ENCODE measurements at places on chromosomes 2 and 18.

- H3K36me3 ChIP-seq: peaks cover 53% of the 10 kb centered on the region
- H3K27me3 ChIP-seq: no peaks in the 10 kb centered on the region
- no peak overlapping the region for H3K27ac ChIP-seq
- DNase-seq: no peak
- H3K4me3 ChIP-seq: no peak overlapping the region
These were observed 54.8 kb downstream of the NFATC1 start for GRCh38 chr18:79450289-79451080.

- H3K27me3 ChIP-seq: peaks cover 29% of the 10 kb centered on the region
- peaks cover under 1% of the 10 kb centered on the region for H3K36me3 ChIP-seq
- H3K27ac ChIP-seq: no peak within 1 kb of the TSS
- H3K4me3 ChIP-seq: peak within 1 kb of the TSS; percentile 70
- DNase-seq: no peak
- peaks cover 31% of the 10 kb centered on the region for H3K4me1 ChIP-seq
These were observed at the start of gene OTX1 for GRCh38 chr2:63050334-63051041. Gene OTX1 (plus strand): TSS chr2:63050830. CDS start chr2:63052991, 2,161 bp downstream.

DNA sequence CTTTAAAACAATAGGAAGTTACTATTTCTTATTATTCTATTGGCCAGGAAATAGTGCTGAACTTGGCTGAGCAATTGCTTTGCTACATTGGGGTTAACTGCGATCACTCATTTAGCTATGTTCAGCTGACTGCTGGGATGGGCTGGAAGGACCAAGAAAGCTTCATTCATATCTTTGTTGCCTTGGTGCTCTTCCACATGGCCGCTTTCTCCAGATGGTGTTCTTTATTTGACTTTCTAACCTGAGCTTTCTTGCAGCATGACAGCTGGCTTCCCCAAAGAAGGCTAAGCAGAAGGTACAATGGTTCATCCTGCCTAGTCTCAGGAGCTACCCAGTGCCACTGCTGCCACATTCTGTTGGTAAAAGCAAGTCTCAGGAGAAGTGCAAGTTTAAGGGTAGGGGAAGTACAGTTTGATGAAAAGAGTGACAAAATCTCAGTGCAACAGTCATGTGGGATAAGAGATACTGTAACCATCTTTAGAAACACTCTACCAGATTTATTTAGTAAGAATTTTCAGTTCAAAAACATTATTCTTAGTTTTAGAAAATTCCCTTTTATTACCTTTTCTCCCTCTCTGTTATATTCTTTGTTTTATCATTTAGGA, 180.6 kb upstream of the RBMS1 start:
- H3K27me3 ChIP-seq: no peaks in the 10 kb centered on the region
- DNase-seq: no peak
- no peaks in the 10 kb centered on the region for H3K36me3 ChIP-seq

DNA sequence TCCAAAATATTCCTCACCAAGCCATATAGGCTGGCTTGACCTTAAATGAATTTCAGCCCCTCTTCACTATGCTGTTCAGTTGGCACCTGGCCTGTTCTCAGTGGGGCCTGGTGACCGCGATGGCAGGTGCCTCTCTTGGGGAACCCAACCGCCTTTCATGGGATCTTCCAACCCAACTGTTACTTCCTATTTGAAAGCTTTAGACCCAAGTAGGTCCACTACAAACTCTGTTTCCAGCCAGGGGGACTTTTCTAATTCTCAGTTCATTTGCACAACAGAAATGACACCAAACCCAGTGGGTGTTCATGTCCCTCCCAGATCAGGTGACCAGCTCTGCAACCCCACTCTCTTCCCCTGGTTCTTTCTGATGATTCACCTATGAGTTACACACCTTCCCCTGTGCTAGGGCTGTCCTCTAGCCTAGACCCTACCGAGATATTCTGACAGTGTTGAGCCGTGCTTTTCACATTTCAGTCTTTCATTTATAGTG, 35.6 kb upstream of the NDUFV2 start:
- no peaks in the 10 kb centered on the region for H3K4me1 ChIP-seq
- no peak overlapping the region for H3K4me3 ChIP-seq
- no peaks in the 10 kb centered on the region for H3K36me3 ChIP-seq
- DNase-seq: no peak

DNA sequence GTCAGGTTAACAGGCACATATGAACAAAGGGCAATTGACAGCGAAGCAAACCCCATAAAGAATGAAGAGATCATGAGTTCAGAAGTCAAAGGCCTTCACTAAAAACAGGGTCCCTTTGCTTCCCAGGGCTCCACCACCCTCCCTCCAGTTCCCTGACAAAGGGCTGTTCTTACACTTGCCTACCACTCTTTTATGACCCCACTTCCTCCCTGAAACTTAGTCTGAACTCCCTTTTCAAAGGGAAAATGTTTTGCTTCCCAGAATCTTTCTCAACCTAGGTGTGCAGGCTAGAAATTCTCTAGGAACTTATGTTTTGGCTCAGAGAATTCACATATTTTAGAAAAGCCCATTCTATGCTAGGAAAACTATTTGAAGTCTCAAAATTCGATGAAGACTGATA, 86.0 kb upstream of the ITGA4 start:
- no peaks in the 10 kb centered on the region for H3K4me1 ChIP-seq
- H3K4me3 ChIP-seq: no peak overlapping the region
- H3K27ac ChIP-seq: no peak overlapping the region

DNA sequence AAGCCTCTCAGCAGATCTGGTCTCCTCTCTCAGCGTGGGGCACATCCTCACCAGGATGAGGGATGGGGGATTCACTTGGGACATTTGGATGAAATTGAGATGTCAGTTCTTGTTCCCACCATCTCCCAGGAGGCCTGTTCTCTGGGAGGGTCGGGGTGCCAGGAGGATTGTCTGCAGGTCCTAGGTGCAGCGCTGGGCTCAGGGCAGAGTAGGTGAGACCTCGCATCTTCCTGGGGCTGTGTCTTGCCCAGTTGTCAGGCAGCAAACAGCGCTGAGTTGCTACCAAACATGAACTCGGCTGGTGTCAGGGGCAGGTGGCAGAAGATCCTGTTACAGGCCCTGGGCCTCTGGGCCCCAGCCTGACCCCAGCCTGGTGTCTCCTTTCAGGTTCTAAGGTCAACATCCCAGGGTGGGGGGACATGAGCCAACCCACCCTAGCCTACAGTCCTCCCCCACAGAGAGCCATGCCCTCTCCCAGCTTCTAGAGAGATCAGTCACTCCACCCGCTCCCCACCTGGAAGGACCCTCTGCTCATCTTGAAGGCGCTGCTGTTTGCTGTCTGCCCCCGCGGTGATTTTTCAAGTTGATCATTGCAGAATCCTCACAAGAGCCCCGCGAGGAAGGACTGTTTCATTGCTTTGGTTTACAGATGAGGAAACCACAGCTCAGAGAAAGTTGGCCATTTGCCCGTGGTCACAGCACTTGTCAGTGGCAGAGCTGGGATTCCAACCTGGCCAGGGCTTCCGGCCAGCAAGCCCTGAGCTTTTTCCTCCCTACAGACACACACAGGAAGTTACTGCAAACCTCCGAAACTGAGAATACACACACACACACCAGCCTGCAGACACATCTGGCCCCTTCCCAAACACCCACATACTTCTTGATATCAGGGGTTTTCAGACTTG, 83.9 kb downstream of the STPG4 start:
- peak; percentile 92 for DNase-seq
- no peaks in the 10 kb centered on the region for H3K27me3 ChIP-seq
- H3K4me3 ChIP-seq: no peak overlapping the region
- H3K27ac ChIP-seq: peak overlapping the region; percentile 94
- H3K4me1 ChIP-seq: peaks cover 32% of the 10 kb centered on the region

DNA sequence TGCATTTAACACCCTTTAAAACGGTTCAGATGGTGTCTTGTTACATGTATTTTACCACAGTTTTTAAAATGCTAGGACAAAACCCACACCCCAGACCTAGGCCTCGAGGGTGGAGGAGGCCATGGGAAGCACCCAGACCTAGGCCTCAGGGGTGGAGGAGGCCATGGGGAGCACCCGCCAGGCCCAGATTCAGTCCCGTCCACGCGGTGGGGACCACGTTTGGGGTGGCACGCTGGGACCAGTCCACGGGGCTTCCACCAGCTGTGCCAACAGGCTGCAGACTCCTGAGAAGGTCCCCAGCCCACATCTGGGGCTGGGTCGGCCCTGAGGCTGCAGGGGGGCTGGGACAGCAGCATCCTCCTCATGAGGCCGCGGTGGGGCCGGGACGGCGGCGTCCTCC, 63.4 kb downstream of the SLC66A2 start:
- no peaks in the 10 kb centered on the region for H3K4me1 ChIP-seq
- H3K27me3 ChIP-seq: no peaks in the 10 kb centered on the region
- H3K4me3 ChIP-seq: no peak overlapping the region
- H3K36me3 ChIP-seq: no peaks in the 10 kb centered on the region

DNA sequence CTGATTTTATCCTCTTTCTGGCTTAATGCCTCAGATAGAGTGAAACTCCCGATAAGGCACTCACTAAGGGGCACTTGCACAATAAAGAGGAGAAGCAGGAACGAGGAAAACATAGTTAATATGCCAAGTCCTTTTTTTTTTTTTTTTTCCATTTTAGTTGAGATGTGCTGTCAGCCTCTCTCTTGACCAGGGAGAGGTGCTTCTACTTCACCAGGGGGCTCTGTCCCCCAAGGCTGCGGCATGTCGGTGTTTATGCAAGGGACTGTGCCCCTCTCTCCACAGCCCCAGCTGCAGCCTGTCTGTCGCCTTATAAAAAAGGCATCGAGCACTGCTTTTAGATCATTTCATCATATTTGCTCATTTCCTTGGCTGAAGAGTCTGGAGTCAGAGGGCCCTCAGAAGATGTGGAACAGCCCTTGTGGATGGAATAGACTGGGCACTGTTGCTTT, 178.1 kb downstream of the SLC8A1 start:
- H3K27ac ChIP-seq: no peak overlapping the region
- H3K27me3 ChIP-seq: no peaks in the 10 kb centered on the region
- peak overlapping the region; percentile 4 for H3K4me3 ChIP-seq
- H3K36me3 ChIP-seq: no peaks in the 10 kb centered on the region
- no peak for DNase-seq
- no peaks in the 10 kb centered on the region for H3K4me1 ChIP-seq

DNA sequence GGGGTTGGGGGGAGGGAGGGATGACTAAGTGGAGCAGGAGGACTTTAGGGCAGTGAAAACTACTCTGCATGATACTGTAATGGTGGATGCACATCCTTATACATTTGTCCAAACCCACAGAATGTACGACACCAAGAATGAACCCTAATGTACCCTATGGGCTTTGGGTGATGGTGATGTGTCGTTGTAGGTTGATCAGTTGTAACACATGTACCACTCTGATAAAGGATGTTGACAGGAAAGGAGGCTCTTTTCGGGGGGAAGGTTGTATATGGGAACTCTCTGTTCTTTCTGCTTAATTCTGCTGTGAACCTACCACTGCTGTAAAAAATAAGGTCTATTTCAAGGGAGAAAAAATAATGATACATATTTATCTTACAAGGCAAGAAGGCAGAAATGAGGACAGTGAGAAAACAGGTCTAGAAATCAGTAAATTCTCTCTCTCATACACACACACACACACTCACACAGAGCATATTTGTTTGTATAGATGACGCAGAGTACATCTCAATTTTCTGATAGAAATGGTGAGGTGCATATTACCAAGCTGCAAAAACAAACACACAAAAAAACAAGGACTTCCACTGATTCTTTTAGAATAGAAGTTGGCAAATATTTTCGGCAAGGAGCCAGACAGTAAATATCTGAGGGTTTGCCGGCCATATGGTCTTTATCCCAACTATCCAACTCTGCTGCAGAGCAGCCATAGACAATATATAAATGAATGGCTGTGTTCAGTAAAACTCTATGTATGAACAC, 20.2 kb downstream of the FAM124B start:
- no peak for DNase-seq
- H3K36me3 ChIP-seq: no peaks in the 10 kb centered on the region
- no peaks in the 10 kb centered on the region for H3K27me3 ChIP-seq
- H3K27ac ChIP-seq: no peak overlapping the region
